SJSA1 (cell line): ENCODE measurements at places on chromosomes 4 and X. TPM values are rescaled to one million over a fixed set of nuclear protein-coding genes. Genes with fewer than 3 reads are reported as not detected.

Gene SPP1
- 2.7 and 3.6 TPM in 2 replicates for total RNA-seq

Gene MAGEA8
- total RNA-seq, result not detected in 2 replicates

Gene HMGB3
- 74.8 and 233 TPM in 2 replicates for total RNA-seq

Gene ZCCHC13
- not detected in 2 replicates for total RNA-seq

DNA sequence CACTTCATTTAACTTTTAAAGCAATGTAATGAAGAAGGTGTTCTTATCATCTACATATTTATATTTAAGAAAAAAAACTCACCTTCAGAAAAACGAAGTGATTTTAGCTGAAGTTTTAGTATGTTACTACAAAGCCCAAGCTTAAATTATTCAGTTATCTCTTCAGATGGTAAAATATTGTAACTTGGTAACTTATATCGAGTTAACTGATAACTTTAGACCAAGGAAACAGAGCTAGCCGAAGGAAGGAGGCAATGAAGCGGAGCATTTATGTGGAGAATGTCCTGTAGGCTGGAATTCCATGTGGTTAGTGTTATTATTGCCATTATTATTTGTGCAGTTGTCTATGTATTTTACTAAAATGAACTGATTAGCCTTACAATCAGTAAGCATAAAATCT is 1102.1 kb upstream of the LCORL start:
- H3K36me3 ChIP-seq, result no peaks in the 10 kb centered on the region
- H3K4me1 ChIP-seq, result no peaks in the 10 kb centered on the region
- H3K27me3 ChIP-seq, result peaks cover 6% of the 10 kb centered on the region
- H3K4me3 ChIP-seq, result no peak overlapping the region
- no peak overlapping the region for H3K27ac ChIP-seq

DNA sequence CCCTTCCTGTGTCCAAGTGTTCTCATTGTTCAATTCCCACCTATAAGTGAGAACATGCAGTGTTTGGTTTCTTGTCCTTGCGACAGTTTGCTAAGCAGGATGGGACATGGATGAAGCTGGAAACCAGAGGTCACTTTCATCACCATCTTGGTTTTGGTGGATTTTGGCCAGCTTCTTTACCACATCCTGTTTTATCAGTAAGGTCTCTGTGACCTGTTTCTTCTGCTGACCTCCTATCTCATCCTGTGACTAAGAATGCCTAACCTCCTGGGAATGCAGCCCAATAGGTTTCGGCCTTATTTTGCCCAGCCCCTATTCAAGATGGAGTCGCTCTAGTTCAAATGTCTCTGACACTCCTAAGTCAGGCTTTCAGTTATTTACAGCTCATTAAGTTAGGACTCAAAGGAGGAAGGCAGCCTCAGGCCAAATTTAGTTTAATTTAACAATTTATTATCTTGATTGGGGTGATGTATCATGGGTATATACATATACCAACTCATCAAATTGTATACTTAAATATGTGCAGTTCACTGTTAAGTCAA is 169.9 kb upstream of the NDP start:
- no peaks in the 10 kb centered on the region for H3K4me1 ChIP-seq
- H3K27ac ChIP-seq, result no peak overlapping the region
- DNase-seq, result no peak
- no peaks in the 10 kb centered on the region for H3K27me3 ChIP-seq
- no peaks in the 10 kb centered on the region for H3K36me3 ChIP-seq
- H3K4me3 ChIP-seq, result no peak overlapping the region

GRCh38 chr4:10811991-10812390 is 127.4 kb upstream of the CLNK start:
- DNase-seq, result no peak
- H3K36me3 ChIP-seq, result no peaks in the 10 kb centered on the region
- no peaks in the 10 kb centered on the region for H3K4me1 ChIP-seq
- no peaks in the 10 kb centered on the region for H3K27me3 ChIP-seq

- H3K4me3 ChIP-seq, result no peak overlapping the region
- peaks cover 14% of the 10 kb centered on the region for H3K4me1 ChIP-seq
- no peaks in the 10 kb centered on the region for H3K36me3 ChIP-seq
- no peak overlapping the region for H3K27ac ChIP-seq
- H3K27me3 ChIP-seq, result no peaks in the 10 kb centered on the region
Measured at GRCh38 chr4:187289371-187289770, 565.7 kb upstream of the FAT1 start.

DNA sequence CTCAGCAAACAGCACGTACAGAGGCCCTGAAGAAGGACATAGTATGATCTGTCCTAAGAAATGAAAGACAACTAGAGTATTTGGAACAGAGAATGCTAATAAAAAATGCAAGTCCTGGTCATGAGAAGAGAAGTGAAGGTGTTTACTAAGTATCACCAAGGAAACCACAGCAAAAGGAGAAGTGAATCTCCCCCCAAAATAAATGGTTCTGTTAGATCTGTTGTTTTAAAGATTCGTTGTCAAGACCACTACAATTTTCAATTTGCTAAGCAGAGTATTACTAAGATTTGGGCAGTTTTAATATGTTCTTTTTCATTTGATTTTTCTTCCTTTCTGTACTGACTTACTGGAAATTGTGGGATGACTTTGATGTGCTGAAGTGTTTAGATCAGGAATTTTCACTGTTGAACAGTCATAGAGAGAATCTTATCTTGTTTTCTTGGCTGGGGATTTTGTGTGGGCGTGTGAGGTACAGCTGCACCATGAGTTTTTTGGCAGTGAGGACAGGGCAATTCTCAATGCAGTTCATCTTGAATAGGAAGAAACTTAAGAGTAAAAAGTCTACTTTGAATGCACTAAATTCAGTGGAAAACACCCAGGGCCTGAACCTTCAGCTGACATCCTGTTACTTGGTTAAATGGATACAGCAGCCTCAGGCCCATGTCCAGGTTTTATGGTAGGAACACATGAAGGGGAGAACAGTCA is 132.2 kb downstream of the STIM2 start:
- no peaks in the 10 kb centered on the region for H3K36me3 ChIP-seq
- no peak for DNase-seq
- no peak overlapping the region for H3K27ac ChIP-seq
- no peaks in the 10 kb centered on the region for H3K4me1 ChIP-seq
- H3K27me3 ChIP-seq, result no peaks in the 10 kb centered on the region

- no peaks in the 10 kb centered on the region for H3K4me1 ChIP-seq
- H3K27me3 ChIP-seq, result no peaks in the 10 kb centered on the region
- no peaks in the 10 kb centered on the region for H3K36me3 ChIP-seq
- DNase-seq, result no peak
- no peak overlapping the region for H3K27ac ChIP-seq
Measured at GRCh38 chrX:120781403-120781802, 94.3 kb downstream of the CT47B1 start.

DNA sequence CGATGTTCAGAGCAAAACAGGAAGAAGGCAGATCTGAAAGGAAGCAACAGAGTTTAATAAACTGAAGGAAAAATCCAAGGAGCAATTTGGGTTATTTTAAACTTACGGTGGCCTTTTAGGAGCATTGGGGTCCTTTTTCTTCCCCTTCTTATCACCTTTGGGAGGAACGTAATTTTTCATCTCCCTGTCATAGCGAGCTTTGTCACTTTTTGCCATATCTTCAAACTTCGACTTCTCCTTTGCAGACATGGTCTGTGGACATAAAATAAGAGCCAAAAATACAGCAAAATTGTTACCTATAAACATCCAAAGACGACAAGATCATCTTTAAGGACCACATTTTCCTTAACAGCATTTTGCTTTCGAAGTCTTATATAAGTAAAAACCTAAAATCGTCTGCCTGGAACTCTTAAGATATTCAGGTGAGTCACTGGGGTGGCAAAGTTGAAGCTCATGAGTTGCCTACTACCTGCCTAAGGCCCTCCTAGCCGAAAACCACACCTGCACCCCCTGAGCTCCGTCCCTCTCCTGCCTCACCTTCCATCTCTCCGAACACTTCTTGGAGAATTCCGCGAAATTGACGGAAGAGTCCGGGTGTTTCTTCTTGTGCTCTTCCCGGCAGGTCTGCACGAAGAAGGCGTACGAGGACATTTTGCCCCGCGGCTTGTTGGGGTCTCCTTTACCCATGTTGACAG is 1.0 kb downstream of the HMGB2 start:
- peaks cover 57% of the 10 kb centered on the region for H3K36me3 ChIP-seq
- peak; percentile 51 for DNase-seq
- no peaks in the 10 kb centered on the region for H3K27me3 ChIP-seq

DNA sequence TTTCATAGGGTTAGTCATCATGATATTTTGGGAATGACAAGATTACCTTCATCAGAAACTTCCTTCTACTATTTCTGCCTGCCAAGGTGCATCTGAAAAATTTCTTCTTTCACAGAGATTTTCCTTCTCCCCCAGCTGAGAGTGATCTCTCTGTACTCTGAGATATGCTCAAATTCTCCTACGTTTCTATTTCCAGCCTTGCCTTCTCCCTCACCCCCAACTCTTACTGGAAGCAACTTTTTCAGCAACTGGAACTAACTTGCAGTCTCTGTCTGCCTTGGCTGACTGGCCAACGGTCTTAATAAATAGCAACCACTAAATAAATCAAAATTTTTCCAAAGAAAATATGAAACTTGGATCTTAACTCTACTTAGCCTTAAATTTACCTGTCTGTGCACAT is 122.3 kb downstream of the MAML3 start:
- H3K4me3 ChIP-seq, result no peak overlapping the region
- no peaks in the 10 kb centered on the region for H3K36me3 ChIP-seq
- peaks cover 6% of the 10 kb centered on the region for H3K4me1 ChIP-seq
- no peaks in the 10 kb centered on the region for H3K27me3 ChIP-seq
